ENCODE measurements at places on chromosomes 11 and 22. TPM values are rescaled to one million over a fixed set of nuclear protein-coding genes. Genes with fewer than 3 reads are reported as not detected.

Gene OR8D4
- under 0.01 TPM for total RNA-seq

Gene PRG2
- total RNA-seq, result 1.0 TPM

Gene HTR3A
- total RNA-seq, result not detected

Gene SNX15
- 12.0 TPM for total RNA-seq

Gene MAP6
- 2.1 TPM for total RNA-seq

Gene ALDH3B2
- total RNA-seq, result not detected

Gene GTPBP1
- 19.3 TPM for total RNA-seq

Gene TSKU
- 6.8 TPM for total RNA-seq

Gene HIPK3
- 478 TPM for total RNA-seq

Gene GANAB
- total RNA-seq, result 99.7 TPM

Gene PHLDA2
- total RNA-seq, result not detected

Gene RFPL2
- not detected for total RNA-seq

Gene SCUBE1
- under 0.01 TPM for total RNA-seq

Gene RASD2
- total RNA-seq, result 1.0 TPM

Gene GCAT
- 9.9 TPM for total RNA-seq

Gene CRACR2B
- 5.7 TPM for total RNA-seq

Gene PATE1
- not detected for total RNA-seq

Gene MS4A12
- total RNA-seq, result not detected

Gene TMEM121B
- total RNA-seq, result 2.6 TPM

Gene SYNGR1
- 5.7 TPM for total RNA-seq

Gene MRGPRX3
- total RNA-seq, result not detected

Gene SLC16A8
- total RNA-seq, result 1.0 TPM

Gene GPHA2
- not detected for total RNA-seq

Gene RCOR2
- total RNA-seq, result 4.2 TPM

Gene C11orf97
- not detected for total RNA-seq

Gene HSPA8
- 3,240 TPM for total RNA-seq

Gene NTM
- total RNA-seq, result 9.9 TPM

Gene CARD16
- 4.2 TPM for total RNA-seq

Gene SF1
- 102 TPM for total RNA-seq

Gene SEPTIN3
- 0.52 TPM for total RNA-seq

Gene OR8D1
- under 0.01 TPM for total RNA-seq

Gene SCGB1D2
- not detected for total RNA-seq

Gene IGLL5
- not detected for total RNA-seq

Gene RAC2
- 0.52 TPM for total RNA-seq

Gene OR51I1
- 0.52 TPM for total RNA-seq

Gene PARVA
- total RNA-seq, result 15.1 TPM

Gene SLC22A6
- not detected for total RNA-seq

Gene SERGEF
- 16.2 TPM for total RNA-seq

Gene OR51B4
- 0.52 TPM for total RNA-seq

Gene KIF18A
- 4.7 TPM for total RNA-seq
